CD4-positive, alpha-beta memory T cell (primary cell): ENCODE measurements at places on chromosomes 5 and 9.

DNA sequence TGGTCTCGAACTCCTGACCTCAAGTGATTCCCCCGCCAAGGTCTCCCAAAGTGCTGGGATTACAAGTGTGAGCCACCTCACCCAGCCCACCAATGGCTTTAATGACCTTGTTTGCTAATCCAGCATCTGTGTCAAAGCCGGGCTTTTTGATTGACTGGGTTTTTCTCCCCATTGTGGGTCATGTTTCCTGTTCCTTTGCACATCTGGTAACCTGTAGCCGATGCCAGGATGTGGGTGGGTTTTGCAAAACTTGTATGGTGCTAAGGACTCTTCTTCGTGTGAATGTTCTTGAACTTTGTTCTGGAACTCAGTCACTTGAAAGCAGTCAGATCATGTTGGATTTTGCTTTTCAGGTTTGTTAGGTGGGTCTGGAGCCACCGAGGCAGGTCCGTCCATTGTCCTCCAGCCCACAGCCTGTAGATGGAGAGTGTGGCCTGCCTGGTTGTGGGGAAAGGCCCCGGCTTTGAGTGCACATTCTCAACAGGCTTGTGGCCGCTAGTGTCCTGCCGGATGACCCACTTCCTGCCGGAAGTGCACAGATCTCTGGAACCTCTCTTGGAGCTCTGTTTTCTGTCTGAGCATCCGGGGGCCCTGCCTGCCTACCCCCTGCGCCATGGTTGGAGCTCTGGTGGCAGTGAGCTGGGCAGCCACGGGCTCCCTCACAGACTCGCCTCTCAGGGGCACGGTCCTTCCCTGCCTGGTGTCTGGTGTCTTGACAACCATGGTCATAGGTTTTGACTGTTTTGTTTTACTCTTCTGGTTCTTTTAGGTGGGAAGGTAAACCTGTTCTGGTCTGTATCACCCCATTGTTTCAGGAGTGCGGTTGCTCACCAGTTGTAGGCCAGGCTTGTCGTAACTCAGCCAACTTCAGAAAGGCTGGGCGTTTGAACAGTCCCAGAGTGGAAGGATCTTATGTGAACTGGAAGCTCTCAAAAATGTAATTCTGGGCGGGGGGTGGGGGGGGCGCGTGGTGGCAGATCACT is 69.6 kb upstream of the CACNA1B start:
- DNase-seq: peak; percentile 12

GRCh38 chr5:154756009-154756867 is 1.1 kb downstream of the LARP1 start:
- DNase-seq: peak; percentile 45

DNA sequence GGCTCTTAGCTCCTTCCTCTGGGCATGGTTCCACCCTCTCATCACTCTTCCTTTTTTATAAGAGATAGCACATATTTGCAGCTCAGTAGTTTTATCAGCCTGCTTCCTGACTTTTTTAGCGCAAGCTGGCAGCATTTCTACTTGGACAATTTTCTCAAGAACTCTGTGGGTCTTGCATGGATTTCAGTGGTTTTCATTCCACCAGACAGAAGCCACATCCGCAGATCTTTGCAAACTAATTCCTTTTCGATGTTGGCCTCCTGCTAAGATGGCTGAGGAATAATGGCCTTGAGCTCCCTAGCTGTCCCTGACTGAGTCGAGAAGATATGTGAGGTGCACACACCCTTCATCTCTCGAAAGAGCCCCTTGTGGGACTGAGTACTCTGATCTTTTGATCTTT is 49.5 kb downstream of the GALNT12 start:
- no peak for DNase-seq

GRCh38 chr9:37543468-37543867 is 32.7 kb downstream of the FBXO10 start:
- no peak for DNase-seq

DNA sequence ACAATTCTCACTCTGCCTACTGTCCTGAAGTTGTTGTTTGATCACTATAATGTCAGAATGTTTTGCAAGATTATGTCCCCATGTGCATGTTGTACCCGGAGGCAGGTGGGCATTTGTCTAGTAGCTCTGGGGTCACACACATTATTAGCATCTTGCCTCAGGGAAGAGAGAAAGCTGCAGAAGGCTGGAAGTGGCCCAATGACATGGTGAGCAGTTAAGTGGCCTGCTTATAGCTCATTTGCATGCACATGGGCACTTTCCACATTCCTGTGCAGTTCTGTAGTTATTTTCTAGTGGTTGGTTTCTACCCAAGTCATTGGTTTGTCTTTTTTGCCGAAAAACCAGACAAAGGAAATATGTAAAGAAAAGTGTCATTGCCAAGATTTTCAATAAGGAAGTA is 80.9 kb downstream of the MAP1B start:
- DNase-seq: no peak

DNA sequence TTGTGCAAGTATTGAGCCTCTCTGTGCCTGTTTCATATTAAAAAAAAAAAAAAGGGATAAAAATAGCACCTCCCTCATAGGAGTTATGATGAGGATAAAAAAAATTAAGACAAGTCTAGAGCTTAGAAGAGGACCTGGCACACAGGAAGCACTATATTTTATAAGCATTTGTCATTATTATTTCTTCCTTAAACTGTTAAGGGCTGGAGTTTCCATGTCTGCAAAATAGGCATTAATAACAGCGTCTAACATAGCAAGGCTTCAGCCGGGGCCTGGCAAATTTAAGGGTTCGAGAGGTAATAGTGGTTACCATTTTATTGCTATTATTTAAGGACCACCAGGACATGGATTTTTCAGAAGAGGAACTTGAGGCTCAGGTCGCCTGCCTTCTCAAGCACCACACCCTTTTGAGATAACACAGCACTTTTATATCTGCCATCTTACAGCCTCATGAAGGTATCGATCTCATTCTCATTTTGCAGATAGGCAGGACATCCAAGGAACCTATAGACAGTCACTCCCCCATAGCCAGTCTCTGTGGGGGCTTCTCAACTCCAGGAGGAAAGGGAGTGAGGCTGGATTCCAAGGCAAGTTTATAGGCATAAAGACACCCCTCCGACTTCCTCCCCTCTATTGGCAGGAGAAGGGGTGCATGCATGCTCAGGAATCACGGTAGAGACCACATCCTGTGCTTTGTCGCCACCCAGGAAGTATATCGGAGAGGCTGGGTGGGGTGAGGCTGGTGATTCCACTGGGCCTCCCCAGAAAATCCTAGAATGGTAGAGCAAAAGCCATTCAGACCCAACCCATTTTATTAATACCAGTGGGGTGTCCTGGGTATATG is 2.4 kb downstream of the ANXA6 start:
- peak; percentile 76 for DNase-seq

DNA sequence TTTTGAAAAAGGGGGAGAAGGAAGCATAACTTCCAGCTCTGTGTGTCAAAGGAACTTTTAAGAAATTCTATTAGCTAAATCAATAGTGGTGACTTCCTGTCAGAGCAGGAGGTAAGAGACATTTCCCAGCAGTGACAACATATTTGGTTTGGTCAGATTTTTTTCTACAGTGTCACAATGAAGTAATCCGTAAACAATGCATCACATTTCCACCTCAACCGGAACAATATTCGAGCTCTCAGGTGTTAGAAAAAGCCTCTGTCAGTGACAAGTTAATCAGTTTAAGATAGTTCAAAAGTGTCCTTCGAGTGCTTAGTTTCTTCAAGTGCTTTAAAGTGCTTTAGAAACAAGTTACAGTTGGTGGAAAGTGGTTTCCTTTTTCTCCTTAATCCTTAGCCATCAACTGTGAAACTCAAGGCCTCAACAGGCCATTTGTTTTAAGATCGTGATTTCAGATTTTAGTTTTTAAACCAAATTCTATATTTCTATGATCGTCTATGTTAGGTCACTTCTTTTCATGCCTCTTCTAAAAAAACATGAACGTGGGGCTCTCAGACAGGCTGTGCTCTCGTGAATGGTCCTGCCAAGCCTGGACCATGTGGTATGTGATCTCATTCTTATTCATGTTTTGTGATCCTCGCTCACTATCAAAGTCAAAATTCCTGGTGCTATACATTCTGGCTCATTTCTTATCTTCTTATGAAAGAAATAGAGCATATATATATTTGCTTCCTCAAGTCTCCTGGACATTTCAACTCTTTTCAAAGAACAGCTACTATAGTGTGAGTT is 181.9 kb upstream of the HMHB1 start:
- no peak for DNase-seq

DNA sequence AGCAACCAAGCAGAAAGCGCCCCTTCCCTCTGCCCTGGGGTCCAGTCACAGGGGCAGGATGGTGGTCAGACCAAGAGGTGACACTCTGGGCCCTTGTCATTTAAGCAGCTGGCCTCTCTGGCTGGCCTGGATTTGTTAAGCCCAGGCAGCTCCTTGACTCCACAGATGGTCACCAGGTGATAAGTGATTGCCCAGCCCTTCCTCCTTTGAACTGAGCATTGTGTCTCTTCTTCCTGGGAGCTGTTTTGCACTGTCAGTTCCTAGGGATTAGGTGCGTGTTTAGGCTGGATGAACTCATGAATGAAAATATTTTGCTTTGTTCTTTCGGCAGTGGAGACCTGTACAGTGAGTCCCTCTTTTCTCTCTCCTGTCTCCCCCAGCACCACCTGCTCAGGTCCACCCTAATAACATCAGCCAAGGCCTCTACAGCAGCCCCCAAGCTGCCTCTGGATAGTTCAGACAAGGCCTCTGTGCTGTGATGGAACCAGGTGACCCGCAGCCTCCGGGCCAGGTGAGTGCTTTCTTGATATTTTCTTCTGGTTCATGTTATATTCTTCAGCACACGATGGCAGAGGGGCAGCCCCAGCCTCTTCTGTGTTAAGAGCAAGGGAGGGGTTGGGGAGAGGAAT is 139.7 kb upstream of the PITX1 start:
- no peak for DNase-seq
